ENCODE measurements at places on chromosomes 12 and 14.

GRCh38 chr12:89179983-89180382 lies 172.3 kb downstream of the DUSP6 start:
- DNase-seq = no peak

DNA sequence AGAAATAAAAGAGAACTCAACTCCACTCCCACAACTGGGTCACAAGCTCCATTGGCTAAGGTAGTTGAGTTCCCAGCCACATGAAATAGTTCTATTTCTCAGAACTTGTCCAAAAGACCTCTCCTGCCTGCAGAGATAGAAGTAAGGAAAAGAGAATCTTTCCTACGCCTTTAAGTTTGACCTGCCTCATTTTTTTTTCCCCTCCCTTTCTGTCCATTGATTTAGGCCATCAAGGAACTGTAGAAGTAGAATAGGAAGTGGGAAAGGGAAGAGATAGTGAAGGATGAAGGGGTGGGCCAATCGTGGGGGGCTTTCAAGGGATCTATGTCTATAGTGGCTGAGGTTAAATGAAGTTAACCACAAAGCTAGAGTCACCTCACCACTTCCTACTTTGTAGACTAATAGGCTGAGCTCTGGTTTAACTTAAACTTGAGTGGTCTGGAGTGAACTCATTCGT lies 13.9 kb upstream of the NUDT4 start:
- no peak for DNase-seq

DNA sequence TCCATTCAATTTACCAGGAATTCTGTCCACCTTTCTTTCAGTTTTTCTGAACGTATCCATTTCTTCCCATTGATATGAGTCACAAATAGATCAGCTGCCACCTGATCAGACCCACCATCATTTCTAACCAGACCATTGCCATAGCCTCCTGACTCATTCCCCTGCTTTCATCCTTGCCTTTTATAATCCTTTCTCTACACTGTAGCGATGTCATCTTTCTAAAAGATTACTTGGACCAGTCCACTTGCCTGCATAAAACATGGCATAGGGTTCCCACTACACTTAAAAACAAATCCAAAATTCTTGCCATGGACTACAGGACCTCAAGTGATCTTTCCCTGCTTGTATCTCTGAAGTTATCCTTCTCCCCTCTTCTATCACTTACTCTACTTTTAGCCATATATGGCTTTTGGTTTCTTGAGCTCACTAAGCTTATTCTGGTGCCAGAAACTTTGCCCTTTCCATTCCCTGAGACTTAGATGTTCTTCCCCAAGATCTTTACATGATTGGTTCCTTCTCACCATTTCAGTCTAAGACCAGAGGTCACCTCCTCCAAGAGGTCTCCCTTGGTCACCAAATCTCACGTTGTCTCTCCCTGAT lies 149.5 kb upstream of the KRR1 start:
- DNase-seq = no peak

GRCh38 chr12:52061470-52062166 lies 8.2 kb upstream of the ATG101 start:
- no peak for DNase-seq

GRCh38 chr14:73173092-73173735 lies 36.9 kb downstream of the PSEN1 start:
- DNase-seq = no peak

DNA sequence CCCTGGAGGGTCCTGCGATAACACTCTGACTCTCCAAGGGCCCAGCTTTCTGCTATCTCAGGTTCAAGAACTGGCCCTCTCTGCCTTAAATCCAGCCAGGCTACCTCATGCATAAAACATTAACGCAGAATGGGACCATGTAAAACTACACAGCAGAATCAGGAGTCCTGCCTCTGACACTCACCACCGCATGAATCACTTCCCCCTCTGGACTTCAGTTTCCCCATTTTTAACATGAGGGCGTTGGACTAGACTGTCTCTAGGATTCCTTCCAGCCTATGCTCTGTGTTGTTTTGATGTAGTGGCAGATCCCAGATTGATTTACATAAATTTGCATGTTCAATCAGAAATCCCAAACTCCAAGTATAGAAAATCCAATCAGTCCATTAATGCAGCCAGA lies 3.3 kb downstream of the NCKAP5L start:
- no peak for DNase-seq

GRCh38 chr12:52307836-52308805 lies 13.1 kb downstream of the KRT83 start:
- no peak for DNase-seq

- DNase-seq = no peak
Measured at GRCh38 chr14:58912799-58913432, 275.2 kb downstream of the DACT1 start.
